LNCaP clone FGC (cell line): ENCODE measurements at places on chromosomes 13 and 19.

- no peak for DNase-seq
Observed at GRCh38 chr13:106919638-106920037, 351.7 kb upstream of the ARGLU1 start.

- no peak for DNase-seq
Observed at GRCh38 chr19:45418802-45419201, 4.9 kb downstream of the ERCC1 start.

DNA sequence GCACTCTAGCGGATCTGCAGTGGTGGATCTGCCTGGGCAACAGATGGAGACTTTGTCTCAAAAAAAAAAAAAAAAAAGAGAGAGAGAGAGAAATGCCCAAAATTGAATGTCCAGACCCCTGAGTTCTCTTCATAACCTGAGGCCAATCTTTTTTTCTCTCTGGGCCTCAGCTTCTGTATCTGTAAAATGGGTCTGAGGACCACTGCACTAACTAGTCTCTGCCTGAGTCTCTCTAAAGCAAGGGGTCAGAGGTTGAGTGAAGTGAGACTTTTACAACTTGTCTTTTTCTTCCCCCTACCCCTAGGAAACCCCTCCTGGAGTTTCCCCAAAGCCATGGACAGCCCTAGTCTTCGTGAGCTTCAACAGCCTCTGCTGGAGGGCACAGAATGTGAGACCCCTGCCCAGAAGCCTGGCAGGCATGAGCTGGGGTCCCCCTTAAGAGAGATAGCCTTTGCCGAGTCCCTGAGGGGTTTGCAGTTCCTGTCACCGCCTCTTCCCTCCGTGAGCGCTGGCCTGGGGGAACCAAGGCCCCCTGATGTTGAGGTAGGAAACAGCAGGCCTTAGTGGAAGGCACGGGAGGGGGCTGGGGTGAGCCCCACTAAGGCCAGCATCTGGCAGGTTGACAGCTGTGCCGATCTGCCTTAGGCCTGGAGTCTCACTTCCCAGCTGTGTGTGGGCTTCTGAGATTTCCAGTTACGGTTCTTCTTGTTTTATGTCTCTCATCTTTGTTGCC is 1.8 kb downstream of the TMEM91 start:
- DNase-seq, result no peak

- DNase-seq, result no peak
Observed at GRCh38 chr19:4877753-4878490, 10.5 kb upstream of the PLIN3 start.

- no peak for DNase-seq
Observed at GRCh38 chr19:51137792-51138425, 4.2 kb upstream of the SIGLEC7 start.

DNA sequence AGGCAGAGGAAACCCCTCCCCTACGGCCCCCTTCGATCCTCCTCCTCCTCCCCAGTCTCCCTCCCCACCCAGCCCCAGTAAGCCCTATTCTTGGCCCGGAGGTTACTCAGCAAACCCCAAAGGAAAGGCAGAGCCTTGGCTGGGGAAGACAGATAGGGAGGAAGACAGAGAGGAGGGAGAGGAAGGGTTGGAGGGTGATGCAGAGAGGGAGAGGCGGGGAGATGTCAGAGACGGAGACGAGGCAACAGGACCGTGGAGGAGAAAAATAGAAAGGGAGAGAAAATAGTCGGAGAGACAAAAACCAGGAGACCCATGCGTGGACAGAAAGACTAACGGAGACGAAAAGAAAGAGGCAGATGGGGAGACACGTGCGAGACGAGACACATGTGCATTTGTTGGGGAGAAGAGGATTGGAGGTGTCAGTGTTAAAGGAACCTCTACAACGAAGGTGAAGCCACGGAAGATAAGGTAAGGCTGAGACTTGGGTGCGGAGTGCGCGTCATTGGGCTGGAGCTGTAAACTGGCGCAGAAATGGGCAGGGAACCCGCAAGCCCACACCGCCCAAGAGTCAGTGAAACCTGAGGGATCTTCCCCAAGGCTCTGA is 2.9 kb downstream of the TGFB1 start:
- DNase-seq, result no peak

GRCh38 chr13:34344816-34345215 is 526.9 kb downstream of the RFC3 start:
- DNase-seq, result no peak

- no peak for DNase-seq
Observed at GRCh38 chr19:55239004-55239403, 10.4 kb upstream of the TMEM86B start.

DNA sequence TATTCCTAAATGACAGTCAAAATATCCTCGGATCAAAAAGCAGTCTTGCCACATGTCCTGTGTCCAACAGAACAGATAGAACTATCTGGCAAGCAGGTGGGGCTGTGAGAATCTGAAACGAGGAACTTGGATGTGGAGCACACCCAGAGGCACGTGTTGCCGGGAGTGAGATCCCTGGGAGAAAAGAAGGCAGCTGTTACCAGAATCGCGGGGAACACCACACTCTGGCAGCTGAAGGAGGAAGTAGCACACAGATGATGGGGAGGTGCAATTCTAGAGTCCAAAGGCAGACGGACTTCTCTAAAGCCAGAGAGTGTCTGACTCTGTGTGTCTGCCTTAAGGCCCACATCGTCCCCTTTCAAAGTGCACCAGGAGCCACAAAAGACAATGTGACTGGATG is 22.3 kb downstream of the SLC7A1 start:
- DNase-seq, result peak; percentile 40

- peak; percentile 18 for DNase-seq
Observed at GRCh38 chr13:76885203-76886004, 801 bp downstream of the KCTD12 start.
